ENCODE measurements at places on chromosomes 4 and X. TPM values are rescaled to one million over a fixed set of nuclear protein-coding genes. Genes with fewer than 3 reads are reported as not detected.

DDIT4L gene
- total RNA-seq, result 6.5 TPM

HSFX4 gene
- not detected for total RNA-seq

PLAC8 gene
- not detected for total RNA-seq

ZNF718 gene
- total RNA-seq, result 5.1 TPM

USP17L11 gene
- not detected for total RNA-seq

USP26 gene
- total RNA-seq, result not detected

STOX2 gene
- total RNA-seq, result 0.73 TPM

FBXO8 gene
- 36.6 TPM for total RNA-seq

ITIH6 gene
- total RNA-seq, result not detected

MAGEA4 gene
- total RNA-seq, result not detected

POF1B gene
- not detected for total RNA-seq

AKAP14 gene
- not detected for total RNA-seq

QRFPR gene
- total RNA-seq, result not detected

HMX1 gene
- not detected for total RNA-seq

SYP gene
- 0.87 TPM for total RNA-seq

DUX4 gene
- not detected for total RNA-seq

C1QTNF7 gene
- 0.50 TPM for total RNA-seq

ZNF157 gene
- total RNA-seq, result under 0.01 TPM

CPLX1 gene
- 0.17 TPM for total RNA-seq

STK32B gene
- total RNA-seq, result 0.50 TPM

XAGE3 gene
- total RNA-seq, result not detected

NONO gene
- total RNA-seq, result 350 TPM

MAMLD1 gene
- 1.3 TPM for total RNA-seq

MAGEA2B gene
- not detected for total RNA-seq

DCAF12L1 gene
- under 0.01 TPM for total RNA-seq

FREM3 gene
- total RNA-seq, result not detected

RBMXL3 gene
- not detected for total RNA-seq

POU3F4 gene
- not detected for total RNA-seq

CNGA2 gene
- not detected for total RNA-seq

UCP1 gene
- not detected for total RNA-seq

S100G gene
- not detected for total RNA-seq

CACNA1F gene
- total RNA-seq, result under 0.01 TPM

ITM2A gene
- 1.3 TPM for total RNA-seq

RXFP1 gene
- total RNA-seq, result 0.73 TPM

Measured in smooth muscle cell of trachea (primary cell).